ENCODE measurements at places on chromosomes 16 and 17.

DNA sequence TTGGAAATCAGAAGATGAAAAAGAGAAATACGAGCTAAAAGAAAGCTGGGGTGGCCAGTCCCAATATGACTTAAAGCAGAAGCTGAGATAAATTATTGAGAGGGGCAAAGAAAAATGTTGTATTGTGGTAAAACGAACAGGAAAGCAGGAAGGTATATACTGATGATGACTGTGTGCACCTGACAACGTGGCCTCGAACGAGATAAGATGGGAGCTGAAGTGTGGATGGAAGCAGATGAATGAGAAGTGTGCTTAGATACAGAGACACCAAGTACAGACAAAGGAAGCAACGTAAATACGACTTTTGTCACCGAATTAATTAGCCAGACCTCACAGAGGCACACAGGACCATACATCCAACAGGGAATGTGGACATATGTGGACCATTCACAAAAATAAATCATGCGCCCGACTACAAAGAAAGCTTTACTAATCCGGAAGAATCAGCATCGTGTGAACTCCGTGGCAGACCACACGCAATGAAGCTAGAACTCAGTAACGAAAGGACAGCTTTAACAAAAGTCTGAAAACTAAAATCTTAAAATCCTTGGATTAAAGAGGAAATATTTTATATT, 218.7 kb downstream of the RPTOR start:
- no peak for DNase-seq

DNA sequence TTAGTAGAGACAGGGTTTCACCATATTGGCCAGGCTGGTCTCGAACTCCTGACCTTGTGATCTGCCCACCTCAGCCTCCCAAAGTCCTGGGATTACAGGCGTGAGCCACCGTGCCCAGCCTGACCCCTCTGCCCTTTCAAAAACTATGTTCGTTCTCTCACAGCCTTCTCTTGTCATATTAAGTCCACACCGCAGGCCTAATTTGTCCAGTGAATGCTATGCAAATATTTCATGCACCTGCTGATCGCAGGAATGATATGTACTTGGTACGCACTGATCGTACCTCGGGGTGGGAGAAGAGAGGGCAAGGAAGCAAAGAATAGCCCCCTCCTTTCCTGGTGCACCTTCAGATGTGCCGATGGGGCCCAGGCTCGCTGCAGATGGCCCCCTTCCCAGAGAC, 3.0 kb upstream of the BIRC5 start:
- no peak for DNase-seq

DNA sequence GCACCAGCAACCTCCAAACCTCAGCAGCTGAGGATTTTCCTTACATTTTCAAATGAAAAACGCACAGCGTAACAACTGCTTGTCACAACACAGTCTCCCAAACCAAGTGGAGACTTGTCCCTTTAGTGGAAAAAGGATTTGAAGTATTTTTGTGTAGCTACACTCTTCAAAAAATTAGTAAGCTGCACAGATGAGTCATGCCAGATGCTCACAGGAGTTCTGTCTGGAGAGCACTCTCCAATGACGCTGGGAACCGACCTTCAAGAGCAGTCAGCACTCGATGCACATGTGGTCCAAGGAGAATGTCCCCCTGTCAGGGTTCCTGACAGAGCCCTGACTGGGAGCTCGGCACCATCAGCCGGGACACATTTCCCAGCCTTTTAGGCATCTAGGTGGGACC, 39.8 kb downstream of the MAP1LC3B start:
- DNase-seq: no peak

DNA sequence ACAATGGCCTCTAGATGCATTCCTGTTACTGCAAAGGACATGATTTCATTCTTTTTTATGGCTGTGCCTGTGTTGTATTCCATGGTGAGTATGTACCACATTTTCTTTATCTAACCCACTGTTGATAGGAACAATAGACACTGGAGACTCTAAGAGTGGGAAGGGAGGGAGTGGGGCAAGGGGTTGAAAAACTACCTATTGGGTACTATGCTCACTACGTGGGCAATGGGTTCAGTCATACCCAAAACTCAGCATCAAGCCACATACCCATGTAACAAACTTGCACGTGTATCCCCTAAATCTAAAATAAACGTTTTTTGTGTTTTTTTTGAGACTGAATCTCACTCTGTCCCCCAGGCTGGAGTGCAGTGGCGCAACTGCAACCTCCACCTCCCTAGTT, 47.1 kb upstream of the SCNN1B start:
- no peak for DNase-seq

DNA sequence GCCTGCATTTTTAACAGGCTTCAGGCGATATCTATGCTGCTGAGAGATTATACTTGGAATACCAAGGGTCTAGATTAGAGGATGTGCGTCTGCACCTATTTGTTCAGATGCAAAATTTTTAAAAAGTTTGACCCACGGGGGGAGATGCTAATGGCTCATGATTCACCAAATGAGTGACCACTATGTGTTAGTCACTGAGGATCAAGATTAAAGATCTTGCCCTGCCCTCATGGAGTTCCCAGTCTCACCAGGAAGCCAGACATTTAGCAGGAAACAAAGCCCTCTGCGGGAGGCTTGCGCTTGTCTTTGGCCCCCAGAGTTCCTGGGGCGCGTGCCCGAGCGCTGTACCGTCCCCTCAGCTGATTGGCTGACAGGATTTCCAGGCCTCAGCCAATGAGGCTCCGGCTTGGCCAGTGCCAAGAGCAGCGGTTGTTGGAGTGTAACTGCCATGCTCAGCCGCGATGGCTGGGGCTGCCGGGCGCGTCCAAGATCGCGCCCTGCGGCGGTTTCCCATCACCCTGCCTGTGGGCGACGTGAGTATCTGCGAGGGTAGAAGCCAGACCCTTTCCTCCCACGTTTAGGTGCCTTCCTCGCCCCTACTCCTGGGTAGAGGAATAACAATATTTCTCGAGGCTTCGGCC, 4.5 kb upstream of the DDX19B start:
- DNase-seq: no peak

DNA sequence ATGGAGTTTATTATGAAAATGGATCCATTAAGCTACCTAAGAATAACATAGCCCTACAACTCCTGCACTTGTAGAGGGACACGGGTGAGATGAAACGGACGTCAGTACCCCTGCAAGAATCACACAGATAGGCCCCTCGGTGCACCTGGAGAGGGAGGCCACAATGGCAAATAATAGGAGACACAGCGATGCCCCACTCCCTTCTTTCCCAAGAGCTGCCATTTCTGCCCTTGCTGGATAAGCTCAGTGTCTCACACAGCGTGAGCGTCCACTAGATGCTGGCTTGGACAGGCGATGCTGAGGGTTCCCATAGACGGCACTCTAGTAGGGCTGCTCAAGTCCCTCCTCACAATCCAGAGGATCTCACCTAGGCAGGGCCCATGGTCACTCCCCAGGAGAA, 67.8 kb downstream of the ADCY9 start:
- no peak for DNase-seq

DNA sequence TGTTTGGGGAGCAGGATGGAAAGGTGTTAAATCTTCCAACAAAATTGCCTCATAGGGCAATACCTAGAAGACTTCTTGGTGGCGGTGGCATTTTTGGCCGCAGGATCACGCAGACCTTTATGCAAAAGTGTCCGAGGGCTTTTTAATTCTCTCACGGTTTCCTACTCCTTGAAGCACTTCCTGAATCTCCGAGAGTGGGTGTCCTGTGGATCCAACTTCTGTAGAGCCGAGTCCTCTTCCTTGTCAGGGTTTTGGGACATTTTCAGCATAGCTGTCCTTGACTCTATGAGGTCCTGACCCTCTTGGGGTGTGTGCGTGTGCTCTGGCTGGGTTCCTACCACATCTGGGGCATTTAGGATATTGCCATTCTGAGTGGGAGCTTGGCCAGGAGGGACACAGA, 31.7 kb downstream of the IL21R start:
- DNase-seq: no peak

DNA sequence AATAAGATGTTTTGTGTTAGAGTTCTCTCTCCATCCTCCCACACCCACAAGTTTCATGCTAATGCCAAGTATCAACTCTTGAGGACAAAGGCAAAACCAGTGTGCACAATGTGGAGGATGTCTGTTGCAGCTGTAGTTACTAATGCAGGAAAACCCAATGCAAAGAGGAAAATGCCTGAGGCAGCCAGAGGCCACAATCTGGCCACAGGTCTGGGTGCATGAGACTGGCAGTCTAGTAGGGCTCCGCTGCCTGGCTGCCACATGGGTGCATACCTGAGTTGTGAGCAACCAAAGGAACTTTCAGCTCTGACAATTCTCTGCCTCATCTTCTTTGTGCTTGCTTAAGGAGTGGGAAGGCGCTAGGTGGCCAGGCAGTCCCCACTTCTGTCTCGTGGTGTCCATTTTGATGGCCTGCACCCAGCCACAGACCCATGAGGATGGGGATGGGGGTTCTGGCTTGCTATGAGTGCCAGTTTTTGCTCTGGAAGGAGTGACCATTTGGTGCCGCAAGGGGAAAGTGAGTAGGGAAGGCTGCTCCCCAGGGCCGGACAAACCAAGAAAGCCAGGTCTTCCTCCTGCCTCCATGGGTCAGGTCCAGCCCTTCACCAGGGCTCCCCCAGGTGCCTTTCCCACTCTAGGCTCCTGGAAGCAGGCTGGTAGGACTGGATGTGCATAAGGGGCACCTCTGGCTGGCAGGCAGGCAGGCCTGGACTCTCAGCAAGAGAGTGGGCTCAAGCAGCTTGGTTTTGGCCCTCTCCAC, 4.2 kb upstream of the GFOD2 start:
- DNase-seq: no peak

GRCh38 chr16:6059671-6060070, 962.1 kb upstream of the EEF2KMT start:
- DNase-seq: no peak

DNA sequence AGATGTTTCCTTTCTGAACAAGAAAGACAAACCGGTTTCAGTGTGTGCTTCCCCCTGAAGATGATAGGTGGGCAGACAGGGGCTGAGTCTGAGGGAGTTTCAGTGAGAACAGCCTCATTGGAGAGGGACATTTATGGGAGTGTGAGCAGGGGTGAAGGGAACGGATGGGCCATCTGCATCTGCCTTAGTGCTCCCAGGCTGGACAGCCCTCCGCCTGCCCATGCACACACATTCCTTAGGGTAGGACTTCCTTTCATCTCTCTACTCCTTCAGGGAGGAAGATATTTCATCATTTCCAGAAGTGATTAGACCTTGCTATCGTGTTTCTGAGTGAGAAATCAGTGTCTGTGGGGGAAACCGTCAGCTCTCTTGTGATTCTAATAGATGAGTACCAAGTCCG, 3.8 kb downstream of the SHISA6 start:
- DNase-seq: no peak

- DNase-seq: no peak
Observed at GRCh38 chr16:61877436-61877835, 158.8 kb downstream of the CDH8 start.

DNA sequence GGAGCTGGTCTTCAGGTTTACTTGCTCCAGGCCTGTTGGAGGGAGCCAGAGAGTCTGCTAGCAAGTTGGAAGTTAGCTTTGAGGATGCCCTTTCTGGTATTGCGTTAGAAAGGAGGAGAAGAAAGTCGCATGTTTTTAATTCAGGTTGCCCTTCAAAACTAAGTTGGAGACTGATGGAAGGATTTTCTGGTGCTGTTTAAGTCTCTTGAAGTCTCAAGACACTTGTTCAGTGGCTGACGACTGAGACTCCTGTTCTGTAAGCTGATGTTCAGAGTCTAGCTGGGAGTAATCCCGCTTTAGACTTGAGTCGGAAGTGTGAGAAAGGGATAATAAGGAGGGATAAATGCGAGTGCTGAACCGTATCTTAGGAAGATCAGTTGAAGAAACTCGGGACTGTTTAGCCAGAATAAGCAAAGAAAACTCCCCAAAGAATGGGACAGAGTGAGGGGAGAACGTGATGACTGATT, 740 bp downstream of the AATF start:
- no peak for DNase-seq

DNA sequence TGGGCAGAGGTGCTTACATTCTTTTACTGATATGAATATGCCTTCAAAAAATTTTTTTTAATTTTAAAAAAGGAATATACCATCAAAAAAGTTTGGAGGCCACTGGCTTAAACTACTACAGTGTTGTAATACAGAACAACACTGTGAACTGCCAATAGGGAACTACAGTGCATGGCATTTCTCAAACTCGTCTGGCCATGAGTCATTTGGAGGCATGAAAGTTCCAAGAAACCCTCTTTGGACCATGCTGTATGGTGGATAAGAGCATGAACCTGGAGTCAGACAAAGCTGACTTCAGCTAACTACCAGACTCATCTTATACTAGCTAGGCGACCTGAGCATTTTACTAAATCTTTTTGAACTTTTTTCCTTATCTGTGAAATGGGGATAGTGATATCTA, 9.2 kb upstream of the NF1 start:
- DNase-seq: no peak

GRCh38 chr16:3949287-3949686, 68.8 kb upstream of the CREBBP start:
- no peak for DNase-seq

GRCh38 chr16:11681556-11681955, 13.3 kb downstream of the SNN start:
- no peak for DNase-seq

DNA sequence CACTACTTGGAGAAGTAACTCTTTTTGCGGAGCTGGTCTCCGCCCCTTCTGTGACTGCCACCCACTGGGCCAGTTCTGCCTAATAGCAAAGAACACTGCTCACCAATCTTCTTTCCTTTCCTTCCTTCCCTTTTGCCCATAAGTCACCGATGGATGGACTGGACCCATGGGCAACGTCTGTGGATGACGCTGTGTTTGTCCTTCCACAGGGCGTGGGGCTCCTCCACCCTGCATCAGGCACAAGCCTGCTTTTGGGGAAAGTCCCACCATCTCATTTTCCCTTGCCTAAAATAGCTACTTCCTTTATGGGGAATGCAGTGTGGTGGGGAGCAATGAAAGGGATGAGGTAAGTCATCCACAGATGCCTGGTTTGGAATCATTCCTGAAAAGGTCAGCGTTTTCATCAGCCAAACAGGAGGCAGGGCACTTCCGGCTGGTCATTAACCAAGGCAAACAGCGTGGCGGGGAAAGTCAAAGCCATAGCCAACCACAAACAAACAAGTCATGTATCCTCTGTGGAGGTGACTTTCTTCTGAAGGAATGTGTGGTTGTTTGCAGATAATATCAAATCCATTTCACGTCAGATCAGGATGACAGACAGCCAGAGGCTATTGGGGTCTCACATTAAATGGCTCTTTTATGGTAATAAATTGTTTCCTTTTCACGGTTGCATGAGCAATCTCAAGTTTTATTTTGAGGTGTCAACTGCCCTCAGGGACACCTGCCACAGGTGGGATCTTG, 30.7 kb upstream of the MED9 start:
- DNase-seq: no peak

Data from CMK (cell line).